ENCODE measurements at places on chromosomes 4 and X.

- no peak for DNase-seq
Observed at GRCh38 chr4:163404580-163404979, 60.9 kb downstream of the NPY5R start.

GRCh38 chrX:1521459-1521956, 15.5 kb downstream of the P2RY8 start:
- no peak for DNase-seq

DNA sequence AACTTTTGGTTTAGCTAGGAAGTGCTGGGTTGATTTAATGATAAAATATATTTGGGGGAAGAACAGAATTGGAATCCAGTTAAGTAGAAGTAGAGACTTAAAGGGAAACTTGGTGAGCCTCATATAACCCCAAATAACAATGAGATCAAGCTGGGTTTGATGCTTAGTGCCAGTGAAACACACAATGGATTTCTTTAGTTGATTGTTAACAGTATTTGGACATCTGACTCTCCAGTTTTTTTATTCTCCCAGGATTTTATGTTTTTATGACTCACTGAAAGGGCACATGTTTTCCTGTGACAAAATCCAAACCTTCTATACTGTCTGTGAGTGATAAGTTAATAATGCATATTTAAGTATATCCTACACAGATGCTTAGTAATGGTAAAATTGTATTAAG, 2.7 kb upstream of the NEUROG2 start:
- DNase-seq: no peak

DNA sequence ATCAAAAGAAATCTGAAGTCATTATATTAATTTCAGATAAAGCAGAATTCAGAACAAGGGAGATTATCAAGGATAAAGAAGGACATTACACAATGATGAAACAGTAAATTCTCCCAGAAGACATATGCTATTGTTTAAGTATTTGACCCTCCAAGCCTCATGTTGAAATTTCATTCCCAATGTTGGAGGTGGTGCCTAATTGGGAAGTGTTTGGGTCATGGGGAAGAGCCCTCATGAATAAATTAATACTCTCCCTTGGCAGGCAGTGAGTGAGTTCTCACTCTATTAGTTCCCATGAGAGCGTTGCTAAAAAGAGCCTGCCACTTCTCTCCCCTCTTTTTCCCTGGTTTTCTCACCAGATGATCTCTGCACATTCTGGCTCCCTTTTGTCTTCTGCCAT, 249.9 kb upstream of the GRIA3 start:
- no peak for DNase-seq

DNA sequence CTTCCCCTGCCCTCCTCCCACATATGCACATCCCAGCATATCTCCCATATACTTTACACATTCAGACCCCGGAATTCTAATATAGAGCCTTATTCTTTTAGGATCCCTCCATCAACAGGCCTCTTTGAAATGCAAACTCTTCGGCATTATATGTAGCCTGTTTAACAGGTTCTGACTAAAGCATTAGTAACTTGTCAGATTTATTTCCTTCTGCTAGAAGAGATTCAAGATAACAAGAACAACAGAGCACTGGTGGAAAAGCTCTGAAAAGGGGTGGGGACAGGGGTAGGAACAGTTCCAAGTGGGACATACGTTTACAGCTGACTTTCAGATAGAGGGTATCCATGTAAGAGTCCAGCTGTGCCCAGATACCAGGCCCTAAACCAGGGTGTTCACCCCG, 31.7 kb upstream of the PRPS1 start:
- no peak for DNase-seq
